Cardiac septum (tissue), 1 donor: ENCODE measurements at places on chromosomes 2 and 18. TPM values are rescaled to one million over a fixed set of nuclear protein-coding genes. Genes with fewer than 3 reads are reported as not detected.

GRCh38 chr18:55830544-55830943 lies 242.6 kb upstream of the TCF4 start:
- no peak for DNase-seq

R3HDM1 gene
- 21.2 TPM for total RNA-seq

DNA sequence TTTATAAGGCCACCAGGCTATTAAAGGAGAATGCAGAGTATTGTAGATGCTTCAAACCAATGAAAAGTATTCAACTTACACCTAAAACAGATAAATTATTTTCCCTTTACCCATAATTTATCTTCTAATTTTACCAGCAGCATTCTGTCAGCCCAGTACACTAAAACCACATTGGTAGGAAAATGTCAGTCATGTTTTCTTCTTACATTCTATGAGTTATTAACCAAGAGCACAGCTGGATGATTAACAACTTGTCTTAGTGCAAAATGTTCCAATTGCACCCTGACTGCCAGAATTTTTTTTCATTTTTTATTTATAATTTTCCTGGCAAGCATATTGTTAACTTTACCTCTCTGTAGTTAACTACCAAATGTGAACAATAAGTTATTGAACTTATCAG lies 79.0 kb upstream of the WDR75 start:
- DNase-seq, result no peak

GRCh38 chr18:27314996-27315395 lies 129.9 kb upstream of the CHST9 start:
- no peak for DNase-seq

GRCh38 chr2:217011576-217011975 lies 151.7 kb upstream of the TNP1 start:
- no peak for DNase-seq

DNA sequence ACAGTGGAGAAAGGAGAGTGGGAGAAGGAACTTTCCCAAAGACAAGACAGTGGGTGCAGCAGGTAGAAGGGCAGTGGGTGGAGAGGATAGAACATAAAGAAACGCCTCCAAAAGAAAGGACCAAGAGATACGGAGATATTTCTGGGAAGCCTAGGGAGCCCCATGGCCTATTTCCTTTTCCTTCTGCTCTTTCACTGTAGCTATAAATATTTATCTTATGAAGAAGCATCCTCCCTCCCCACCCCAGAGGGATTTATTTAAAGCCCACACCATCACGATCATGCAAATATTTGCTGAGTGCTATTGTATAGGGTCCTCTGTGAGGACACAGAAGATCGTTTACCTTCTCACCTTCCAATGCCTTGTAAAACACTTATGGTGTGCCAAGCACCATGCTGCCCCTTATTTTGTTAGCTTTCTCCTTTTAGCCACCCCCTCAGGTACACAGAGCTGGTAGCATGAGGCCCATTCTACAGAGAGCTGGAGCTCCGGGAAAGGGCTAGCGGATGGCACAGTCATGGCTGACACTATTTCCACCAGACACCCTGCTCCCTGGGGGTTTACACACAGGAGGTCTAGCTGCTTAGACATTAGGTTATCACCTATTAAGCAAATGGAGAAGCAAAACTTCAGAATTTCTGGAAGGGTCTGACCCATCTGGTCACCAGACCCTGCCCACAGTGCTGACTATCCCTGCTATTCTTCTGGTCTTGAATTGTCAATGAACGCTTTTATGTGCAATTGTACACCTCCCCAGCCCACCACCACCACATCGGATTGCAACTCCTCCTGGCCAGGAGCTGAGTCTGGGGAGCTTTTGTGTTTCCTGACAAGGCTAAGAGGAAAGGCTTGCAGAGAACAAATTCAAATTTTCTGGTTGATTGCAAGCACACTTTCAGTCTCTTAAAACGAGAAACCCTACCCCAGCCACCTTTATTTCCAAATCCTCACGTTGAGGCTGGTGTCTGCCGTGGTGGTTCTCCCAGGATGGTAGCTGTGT lies 91.8 kb upstream of the KLF7 start:
- DNase-seq, result no peak

SULT1C4 gene
- 2.4 TPM for total RNA-seq

GRCh38 chr2:25419678-25420242 lies 78.0 kb upstream of the DNMT3A start:
- no peak for DNase-seq

IGFBP2 gene
- total RNA-seq, result 785 TPM

DNA sequence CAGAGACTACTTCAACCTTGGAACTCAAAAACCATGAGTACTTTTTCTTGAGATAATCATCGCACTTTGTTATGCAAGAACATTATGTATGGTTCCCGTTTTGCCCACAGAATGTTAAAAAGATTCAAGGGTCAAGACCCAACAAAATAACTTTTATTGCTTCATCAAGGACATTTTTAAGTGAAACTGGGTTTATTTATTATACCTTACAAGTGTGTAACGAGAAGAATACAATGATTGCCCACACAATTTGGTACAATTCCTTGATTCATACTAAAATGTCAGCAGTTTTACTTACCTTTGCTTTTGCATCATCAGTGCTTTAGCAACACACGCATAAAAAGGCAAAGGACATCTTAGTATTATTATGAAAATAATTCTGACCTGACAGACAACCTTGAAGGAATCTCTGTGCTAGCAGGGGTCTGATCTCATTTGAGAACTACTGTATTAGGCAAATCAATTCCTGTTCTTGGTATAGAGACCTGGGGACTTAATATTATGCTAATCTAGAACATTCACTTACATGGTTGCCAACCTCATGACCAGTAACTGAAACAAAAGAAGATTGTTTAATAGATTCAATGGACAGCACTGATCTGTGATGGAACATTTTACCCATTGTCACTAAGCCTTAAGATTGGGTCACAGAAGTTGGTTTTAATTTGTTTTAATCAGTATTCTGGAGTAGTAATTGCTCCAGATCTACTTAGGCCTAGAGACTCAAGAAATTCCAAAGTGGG lies 16.2 kb downstream of the CCDC88A start:
- DNase-seq, result no peak

DNA sequence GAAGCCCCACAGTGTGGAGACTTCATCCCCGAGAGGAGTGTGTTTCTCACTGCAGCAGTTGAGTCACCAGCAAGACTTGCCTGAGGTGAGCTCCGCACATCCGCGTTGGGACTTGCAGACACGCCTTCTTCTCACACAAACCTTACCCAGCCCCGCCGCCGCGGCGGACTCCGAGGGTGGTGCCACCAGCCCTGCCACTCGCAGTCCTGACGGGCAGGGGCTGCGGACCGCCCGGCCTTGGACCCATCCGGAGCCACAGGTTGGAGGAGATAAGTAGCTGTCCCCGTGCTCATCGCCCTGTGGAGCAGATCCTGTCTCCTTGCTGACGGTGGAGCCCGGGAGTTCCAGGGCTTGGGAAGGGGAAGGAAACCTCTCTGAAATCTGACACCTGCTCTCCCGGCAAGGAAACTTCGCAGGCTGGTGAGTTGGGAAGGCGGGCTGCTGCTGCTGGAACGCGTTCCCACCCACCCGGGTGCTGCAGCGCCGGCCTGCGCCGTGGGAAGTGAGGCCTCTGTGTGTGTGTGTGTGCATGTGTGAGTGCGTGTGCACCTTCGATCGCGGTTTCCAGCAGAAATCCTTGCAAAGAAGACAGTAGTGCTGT lies at the start of gene RAB27B:
Gene RAB27B (plus strand): TSS at position 197 of the 601 bp plus-strand sequence. CDS start 49,109 bp downstream, outside the sequence.
- peak; percentile 78 for DNase-seq

GKN2 gene
- not detected for total RNA-seq

DNA sequence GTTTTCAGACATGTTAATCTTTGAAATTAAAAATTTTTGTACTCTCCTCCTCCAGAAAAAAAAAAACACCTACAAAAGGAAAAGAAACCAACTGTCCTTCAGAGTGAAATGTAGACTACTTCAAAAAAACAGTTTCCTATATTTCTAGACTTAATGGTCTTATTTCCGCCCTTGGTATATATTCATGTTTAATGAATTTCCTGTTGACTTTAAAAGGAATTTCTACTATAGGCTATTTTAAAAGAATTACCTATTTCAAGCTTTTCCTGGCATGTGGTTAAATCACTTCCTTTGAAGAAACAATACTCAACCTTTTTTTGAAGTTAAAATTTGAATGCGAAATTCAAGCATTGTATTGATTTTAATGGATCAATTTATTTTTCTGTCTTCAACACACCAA lies 29.2 kb downstream of the GULP1 start:
- DNase-seq, result no peak

DNA sequence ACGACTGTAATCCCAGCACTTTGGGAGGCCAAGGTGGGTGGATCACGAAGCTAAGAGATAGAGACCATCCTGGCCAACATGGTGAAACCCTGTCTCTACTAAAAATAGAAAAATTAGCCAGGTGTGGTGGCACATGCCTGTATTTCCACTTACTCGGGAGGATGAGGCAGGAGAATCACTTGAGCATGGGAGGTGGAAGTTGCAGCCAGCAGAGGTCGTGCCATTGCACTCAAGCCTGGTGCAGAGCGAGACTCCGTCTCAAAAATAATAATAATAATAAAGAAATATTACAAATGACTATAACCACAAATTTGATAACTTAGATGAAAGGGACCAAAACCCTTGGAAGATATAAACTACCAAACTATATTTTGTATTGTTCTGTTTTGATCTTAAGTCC lies 226.3 kb upstream of the GULP1 start:
- no peak for DNase-seq

GFPT1 gene
- total RNA-seq, result 85.7 TPM

GRCh38 chr2:157898591-157898996 lies 22.5 kb upstream of the ACVR1 start:
- no peak for DNase-seq

DNA sequence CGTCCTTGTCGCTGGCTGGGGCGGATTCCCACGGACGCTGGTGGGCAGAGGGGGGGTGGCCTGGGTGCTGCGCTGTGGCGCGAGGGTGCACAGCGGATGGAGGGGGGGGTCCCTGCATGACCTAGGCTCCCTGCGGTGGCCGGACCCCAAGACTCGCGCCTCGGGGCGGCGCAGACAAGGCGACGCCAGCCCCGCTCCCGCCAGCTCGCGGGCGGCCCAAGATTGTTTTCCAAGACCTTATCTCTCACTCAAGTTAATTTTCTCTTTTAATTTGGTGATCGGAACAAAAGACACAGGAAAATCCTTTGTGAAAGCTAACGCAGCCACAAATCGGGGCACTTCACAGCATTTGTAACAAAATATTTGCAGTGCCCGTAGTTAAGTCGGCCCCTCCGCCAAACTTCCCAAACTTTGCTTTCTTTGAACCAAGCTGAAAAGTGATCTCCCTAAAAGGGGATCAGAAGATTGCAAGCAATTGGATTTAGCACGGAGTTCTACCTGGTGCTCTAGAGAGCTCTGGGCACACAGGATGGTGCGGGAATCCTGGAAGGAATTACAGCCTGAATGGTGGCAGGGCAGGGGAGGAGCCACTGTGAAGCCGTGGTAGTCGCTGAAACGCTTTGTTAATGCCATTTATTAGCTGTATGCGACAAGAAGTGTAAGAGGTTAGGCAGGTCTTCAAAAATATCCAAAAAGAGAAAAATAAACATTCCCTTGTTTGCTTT lies 4.8 kb upstream of the ID2 start:
- peak; percentile 64 for DNase-seq

GRCh38 chr2:53208815-53209214 lies 558.8 kb upstream of the CHAC2 start:
- no peak for DNase-seq

DNA sequence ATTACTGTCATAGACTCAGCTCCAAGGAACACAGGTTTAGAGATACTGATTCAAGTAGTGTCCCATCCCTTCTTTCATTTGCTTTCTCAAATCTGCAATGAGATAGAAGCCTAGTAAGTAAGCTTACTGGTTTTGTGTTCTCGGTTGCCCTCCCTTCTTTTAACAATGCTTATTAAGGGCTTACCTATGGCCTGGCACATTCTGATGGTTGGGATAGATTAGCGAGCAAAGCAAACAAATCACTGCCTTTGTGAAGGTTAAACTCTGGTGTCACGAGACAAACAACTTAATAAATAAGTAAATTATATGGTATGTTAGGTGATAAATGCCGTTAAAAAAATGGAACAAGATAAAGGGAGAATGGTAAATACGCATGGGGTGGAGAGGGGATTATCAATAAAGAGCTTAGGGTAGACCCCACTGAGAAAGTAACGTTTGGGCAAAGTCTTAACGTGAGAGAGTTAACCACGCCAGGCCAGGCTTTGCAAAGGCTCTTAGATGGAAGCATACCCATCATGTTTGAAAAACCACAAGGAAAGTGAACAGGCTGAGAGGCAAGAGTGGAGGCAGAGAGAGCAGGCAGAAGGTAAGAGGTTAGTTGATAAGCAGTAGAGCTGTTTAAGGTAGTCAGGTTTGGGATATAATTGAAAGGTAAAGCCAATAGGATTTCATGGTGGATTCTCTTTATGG lies 31.0 kb downstream of the EIF2AK3 start:
- DNase-seq, result no peak

DNA sequence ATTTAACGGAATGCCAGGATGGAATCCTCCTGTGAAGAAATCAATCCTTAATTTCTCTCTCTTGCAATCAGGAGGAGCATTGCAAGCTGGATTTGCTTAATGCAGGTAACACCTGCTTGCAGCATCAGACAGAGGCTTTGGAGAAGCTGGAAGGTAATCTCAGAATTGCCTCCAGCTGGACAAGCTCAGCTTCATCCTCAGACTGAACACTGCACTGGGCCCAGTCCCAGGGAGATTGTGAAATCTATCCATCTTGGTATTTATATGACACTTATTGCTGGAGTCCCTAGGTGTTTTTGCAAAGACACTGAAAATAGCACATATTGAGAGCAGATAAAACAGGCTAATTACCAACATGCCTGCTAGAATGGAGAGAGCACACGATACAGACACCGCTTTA lies 179.4 kb upstream of the SESTD1 start:
- DNase-seq, result no peak

METTL21A gene
- total RNA-seq, result 10.8 TPM

GRCh38 chr2:69642709-69643601 lies 584 bp downstream of the AAK1 start:
- DNase-seq, result no peak

POMC gene
- total RNA-seq, result 3.1 TPM

ALPP gene
- total RNA-seq, result not detected

DNA sequence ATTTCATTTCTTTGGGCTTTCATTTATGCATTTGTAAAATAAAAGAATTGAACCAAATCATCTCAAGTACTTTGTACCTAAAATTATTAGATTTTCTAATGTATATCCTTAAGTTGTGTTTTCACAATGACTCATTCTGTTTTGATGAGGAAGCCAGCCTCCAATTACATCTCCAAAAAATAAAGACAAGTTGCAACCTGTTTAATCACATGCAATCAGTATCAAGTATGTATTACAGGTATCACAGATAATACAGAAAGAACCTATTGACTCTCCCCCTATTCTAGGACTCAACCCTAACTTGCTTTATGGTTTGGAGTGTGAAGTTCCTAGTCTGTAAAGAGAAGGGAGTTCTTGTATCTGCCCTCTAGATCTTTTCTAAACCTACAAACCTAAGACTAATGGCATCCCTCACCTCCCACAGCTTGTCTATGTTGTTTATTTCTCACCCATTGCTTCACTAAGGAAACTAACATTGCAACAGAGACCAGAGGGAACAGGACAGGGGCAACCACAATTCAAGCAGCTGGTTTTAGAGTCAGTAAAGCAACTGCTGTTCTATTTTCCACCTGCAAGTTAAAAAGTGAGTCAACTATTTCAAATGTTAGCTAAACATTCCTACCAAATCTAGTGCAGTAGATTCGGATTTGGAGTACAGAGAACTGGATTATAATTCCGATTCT lies 141.1 kb upstream of the ETAA1 start:
- DNase-seq, result no peak

ABCB11 gene
- 0.03 TPM for total RNA-seq
